ENCODE measurements at places on chromosomes 11 and 22. TPM values are rescaled to one million over a fixed set of nuclear protein-coding genes. Genes with fewer than 3 reads are reported as not detected.

Gene PPM1F
- 38.8 TPM for total RNA-seq

DNA sequence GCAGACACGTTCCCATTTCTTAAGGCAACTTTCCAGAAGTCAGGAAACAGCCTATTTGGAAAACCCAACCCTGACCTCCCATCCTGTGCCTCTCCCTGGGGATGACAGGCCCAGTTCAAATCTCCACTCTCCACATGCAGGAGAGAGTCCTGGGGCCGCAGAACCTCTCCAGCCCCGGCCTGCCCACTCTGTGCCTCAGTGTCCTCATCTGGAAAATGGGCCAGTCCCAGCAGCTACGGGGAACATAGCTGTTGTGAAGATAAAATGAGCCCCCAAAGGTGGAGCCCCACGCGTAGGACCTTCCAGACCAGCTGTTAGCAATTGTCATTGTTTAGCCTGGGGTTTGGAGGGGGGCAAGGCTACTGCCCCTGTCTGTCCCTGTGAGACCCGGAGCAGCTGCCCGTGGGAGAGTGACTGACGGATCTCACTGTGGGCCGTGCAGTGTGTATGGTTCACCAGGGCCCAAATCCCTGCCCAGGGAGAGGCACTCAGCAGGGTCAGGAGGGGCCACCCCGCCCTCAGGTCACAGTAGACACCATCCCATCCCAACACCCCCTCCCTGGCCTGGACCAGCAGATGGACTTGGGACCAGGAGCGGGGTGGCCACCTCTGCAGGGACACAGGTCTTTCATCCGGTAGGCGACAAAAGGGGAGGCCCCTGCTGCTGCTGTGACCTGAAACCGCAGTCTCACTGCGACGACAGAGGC lies 145.9 kb downstream of the CTTN start:
- no peak for DNase-seq

GRCh38 chr11:35995681-35996271 lies 51.9 kb downstream of the LDLRAD3 start:
- DNase-seq = no peak

- DNase-seq = no peak
Observed at GRCh38 chr22:34950489-34950888, 115.5 kb upstream of the ISX start.

Gene ABCG4
- not detected for total RNA-seq

Gene GGTLC2
- total RNA-seq = 1.8 TPM

GRCh38 chr11:94853836-94854235 lies 85.7 kb downstream of the AMOTL1 start:
- DNase-seq = no peak

GRCh38 chr11:14369598-14369997 lies 10.6 kb upstream of the RRAS2 start:
- DNase-seq = no peak

DNA sequence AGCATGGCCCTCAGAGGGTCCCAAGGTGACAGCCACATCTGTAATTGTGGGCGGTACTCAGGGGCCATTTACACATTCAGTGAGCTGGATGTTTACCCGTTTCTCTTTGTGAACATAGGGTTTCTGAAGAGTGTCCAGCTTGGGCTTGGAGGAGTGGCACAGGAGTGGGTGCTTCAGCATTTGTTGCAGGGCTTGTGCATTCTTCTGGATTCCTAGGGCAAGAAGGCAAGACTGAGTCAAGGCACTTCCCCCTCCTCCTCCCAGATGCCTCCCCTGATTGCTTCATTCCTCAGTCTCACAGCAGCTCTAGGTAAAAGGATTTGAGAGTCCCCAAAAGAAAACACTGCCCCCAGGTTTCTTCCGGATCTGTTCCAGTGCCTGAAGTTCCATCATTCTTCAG lies 95.4 kb downstream of the RNF169 start:
- no peak for DNase-seq

- DNase-seq = no peak
Observed at GRCh38 chr11:126257764-126258163, 10.9 kb downstream of the SRPRA start.

DNA sequence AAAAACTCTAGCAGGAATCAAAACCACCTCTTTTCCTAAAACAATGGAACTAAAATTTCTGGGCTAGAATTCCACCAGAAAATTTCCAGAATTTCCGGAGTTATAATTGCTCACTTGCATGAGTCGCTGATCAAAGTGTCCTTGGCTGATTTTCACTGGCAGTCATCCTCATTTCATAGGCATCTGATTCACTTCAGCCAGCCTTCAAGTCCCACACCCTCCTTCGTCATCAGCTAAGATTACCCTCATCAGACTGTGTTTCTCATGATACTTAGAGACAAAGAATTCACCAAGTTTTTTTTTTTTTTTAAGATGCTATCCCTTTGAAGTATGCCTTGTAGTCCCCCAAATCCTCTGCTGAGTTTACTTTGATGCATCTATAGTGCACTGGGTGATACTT lies 71.5 kb upstream of the RAB38 start:
- DNase-seq = no peak

- no peak for DNase-seq
Observed at GRCh38 chr11:1628506-1629325, 859 bp upstream of the KRTAP5-5 start.

Gene ANGPTL5
- total RNA-seq = not detected

DNA sequence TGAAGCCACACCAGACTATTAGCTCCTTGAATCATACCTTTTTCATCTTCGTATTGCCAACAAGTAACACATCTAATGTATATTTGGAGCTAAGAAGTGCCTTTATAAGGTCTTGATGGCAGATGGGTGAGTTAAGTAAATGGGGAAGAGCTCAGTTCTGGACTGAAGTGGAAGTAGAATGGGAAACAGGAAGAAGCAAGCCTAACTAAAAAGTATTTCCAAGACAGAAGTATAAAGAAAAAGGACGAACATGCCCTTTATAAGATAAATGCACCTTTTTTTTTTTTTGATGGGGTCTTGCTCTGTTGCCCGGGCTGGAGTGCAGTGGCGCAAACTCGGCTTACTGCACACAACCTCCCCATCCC lies 14.5 kb downstream of the CRTAM start:
- DNase-seq = no peak

DNA sequence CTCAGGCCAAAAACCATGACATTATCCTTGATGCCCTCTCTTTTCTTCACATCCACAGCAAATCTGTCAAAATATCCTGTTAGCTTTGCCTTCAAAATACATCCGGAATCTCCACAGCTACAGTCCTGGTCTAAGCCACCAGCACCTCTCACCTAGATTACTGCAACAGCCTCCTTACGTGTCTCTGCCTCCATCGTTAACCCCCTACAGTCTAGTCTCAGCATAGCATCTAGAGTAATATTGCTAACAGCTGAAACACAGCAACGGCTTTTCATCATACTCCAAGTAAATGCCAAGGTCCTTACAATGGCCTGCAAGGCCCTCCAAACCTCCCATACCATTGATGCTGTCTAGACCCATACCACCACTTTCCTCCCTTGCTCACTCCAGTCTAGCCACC lies 4.4 kb downstream of the TSG101 start:
- no peak for DNase-seq

Gene KCNJ1
- 0.10 TPM for total RNA-seq

DNA sequence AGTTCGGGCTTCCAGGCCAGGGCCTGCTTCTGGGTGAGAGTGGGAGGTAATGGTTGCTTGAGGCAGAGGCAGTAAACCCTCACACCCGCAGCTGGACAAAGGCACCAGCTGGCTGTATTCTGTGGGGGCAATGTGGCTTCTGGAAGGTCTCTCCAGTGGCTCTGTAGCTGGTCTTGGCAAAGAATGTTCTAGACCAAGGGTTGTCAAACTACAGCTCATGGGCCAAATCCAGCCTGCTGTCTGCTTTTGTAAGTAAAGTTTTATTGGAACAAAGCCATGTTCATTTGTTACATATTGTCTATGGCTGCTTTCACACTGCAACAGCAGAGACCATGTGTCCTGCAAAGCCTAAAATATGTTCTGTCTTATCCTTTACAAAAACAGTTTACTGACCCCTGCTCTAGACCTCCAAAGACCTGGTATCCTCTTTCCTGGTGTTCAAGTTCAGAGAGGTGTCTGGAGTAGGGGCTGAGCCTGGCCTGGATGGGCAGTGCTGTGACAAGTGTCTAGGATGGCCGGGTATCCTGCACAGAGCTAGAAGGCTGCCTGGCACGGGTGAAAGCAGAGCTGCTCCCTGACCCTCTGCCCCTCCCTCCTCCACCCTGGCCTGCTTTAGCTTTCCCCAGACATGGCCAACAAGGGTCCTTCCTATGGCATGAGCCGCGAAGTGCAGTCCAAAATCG lies 3.4 kb downstream of the TAGLN start:
- DNase-seq = no peak

Gene NXPE2
- total RNA-seq = not detected

DNA sequence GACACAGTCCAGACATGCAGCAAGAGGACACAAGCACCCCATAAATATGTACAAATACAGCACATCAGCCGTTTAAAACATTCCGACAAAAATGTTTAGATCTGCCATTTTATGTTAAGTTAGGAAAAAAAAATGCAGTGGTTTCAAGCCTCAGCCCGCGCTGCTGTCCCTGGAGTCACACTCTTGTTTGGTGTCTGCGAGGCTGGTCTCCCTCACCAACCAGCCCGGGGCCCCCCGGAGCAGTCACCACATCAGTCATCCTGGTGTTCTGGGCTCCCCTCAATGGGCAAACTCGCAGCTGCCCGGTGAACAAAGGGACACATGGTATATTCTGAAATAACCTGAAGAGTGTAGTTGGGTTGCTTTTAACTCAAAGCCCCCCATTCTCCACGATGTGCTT lies 1022.2 kb downstream of the BRD1 start:
- DNase-seq = no peak

Gene SCGB1A1
- total RNA-seq = not detected

Gene ELFN2
- total RNA-seq = 12.9 TPM

DNA sequence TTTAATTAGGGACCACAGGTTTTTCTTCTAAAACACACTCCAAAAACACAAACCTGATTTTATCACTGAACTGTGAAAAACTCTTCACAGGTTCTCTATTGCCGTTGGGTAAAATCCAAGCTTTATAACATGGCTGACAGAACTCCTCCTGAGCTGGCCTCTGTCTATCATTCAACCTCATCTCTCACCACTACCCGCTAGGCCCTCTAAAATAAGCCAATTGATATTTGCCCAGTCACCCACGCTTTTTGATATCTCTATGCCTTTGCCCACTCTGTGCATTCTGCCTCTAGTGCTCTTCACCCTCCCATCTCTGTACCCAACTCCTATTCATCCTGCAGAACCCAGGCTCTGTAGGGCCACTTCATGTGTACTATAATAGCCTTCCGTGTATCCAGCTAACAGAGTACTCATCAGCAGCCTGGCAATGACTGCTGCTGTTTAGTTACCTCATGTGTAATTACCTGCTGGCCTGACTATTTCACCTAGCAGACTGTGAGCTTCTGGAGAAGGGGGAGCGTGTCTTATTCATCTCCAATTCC lies 1.1 kb upstream of the CNGA4 start:
- no peak for DNase-seq

DNA sequence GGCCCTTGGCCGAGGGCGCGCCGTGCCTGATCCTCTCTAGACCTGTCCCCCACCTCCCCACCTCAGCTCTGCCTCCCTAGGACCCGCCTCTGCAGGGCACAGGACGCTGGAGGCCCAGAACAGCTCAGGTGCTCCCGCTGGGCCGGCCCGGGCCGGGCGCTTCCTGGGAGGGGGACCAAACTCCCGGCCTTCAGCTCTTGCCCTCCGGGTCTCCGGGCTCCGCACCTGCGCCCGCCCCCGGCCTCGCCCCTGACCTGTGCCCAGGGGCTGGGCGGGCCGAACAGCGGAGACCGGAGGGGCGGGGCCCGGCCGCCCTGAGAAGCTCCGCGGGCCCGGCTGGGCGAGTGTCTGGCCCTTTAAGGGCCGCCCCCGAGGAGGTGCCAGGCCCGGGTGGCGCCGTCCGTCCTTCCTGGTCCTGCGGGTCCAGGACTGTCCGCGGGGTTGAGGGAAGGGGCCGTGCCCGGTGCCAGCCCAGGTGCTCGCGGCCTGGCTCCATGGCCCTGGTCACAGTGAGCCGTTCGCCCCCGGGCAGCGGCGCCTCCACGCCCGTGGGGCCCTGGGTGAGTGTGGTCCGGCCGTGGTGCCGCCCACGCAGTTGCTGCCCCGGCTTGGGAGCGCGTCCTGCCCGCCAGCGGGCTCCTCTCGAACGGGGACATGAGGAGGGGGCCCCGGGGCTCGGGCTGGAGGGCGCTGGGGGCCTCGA lies at the start of gene SSH3:
SSH3 (plus strand) TSS at position 399 of the 703 bp plus-strand sequence; CDS start at position 495, 96 bp downstream.
- DNase-seq = peak; percentile 79

GRCh38 chr11:93059117-93059957 lies 89.9 kb downstream of the MTNR1B start:
- peak; percentile 72 for DNase-seq

DNA sequence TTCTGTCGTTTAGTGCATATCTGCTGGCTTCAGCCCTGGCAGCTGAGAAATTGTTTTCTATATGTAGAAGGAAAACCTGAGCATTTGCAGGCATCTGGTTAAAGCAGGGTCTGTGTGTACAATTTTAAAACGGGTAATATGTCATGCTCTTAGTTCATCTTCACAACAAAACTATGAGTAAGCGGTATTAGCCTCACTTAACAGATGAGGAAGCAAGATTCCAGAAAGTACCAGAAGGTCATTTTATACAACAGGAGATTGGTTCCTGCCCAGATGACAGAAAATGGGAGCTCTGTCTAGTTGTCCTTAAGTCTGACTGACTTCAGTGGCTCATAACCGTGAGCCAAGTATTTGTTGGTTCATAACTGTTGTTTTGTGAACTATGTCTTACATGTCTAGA lies 1.1 kb downstream of the TIMM10B start:
- no peak for DNase-seq

- DNase-seq = no peak
Observed at GRCh38 chr22:30282616-30283046, 6.7 kb downstream of the CASTOR1 start.

Gene OR52I2
- not detected for total RNA-seq

DNA sequence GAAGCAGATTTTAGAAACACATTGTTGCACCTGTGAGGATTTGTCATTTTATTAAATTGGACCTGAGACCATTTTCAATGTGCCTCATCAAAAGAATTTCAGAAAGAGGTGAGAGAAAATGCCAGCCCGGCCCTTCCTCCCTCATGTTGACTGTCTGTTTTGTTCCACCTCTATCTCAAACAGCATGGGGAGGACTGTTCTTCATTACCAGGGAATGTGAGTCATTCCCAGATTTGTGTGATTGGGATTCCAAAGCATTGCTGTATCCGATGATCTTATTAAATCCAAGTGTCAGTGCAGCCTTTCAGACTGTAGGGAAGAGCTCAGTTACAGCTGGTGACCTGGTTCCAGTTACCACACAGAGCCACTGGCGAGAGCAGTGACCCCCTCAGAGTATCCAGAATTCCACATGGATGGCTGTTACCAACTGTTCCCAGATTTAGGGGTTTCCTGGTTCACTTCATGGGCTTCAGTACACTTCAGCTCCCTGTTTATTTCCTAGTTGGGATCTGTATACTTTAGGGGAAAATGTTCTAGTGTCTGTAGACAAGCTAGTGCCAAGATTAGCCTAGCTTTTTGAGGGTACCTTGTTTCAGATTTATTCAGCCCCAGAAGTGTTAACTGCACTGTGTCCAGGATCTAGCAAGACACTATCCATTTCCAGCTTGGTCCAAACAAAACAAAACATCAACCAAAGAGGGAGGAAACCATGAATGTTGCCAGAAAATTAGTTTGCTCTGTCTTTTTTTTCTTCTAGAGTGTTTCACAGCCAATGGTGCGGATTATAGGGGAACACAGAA lies 20.9 kb downstream of the KREMEN1 start:
- no peak for DNase-seq

- DNase-seq = no peak
Observed at GRCh38 chr11:70432065-70432464, 33.7 kb downstream of the CTTN start.

Data from Caki2 (cell line).